Placental epithelial cell (primary cell): ENCODE measurements at places on chromosomes 6 and 20. TPM values are rescaled to one million over a fixed set of nuclear protein-coding genes. Genes with fewer than 3 reads are reported as not detected.

STX11 gene
- total RNA-seq = 0.65 and 0.79 TPM in 2 replicates

ZNF311 gene
- total RNA-seq = 1.6 and 2.4 TPM in 2 replicates

RPL7L1 gene
- total RNA-seq = 83.6 and 87.5 TPM in 2 replicates

HUS1B gene
- total RNA-seq = 0.22 and 1.2 TPM in 2 replicates

GTSF1L gene
- total RNA-seq = not detected in 2 replicates

LINC00237 gene
- not detected in 2 replicates for total RNA-seq

TDRD6 gene
- total RNA-seq = under 0.01 TPM in 2 replicates

LGSN gene
- not detected in 2 replicates for total RNA-seq

BICRAL gene
- total RNA-seq = 6.1 and 7.5 TPM in 2 replicates

SLC17A3 gene
- not detected in 2 replicates for total RNA-seq

GPX5 gene
- total RNA-seq = not detected in 2 replicates

SLC13A3 gene
- total RNA-seq = 3.9 and 6.3 TPM in 2 replicates

RBPJL gene
- not detected in 2 replicates for total RNA-seq

GMPR gene
- 3.7 and 5.1 TPM in 2 replicates for total RNA-seq

GPR6 gene
- total RNA-seq = not detected in 2 replicates

VGLL2 gene
- not detected in 2 replicates for total RNA-seq

CDS2 gene
- 13.0 and 38.0 TPM in 2 replicates for total RNA-seq

TNFAIP3 gene
- 4.3 and 6.3 TPM in 2 replicates for total RNA-seq

RAMACL gene
- 1.6 and 2.4 TPM in 2 replicates for total RNA-seq

PRPH2 gene
- 0.79 and 0.98 TPM in 2 replicates for total RNA-seq

OR2J2 gene
- total RNA-seq = not detected in 2 replicates

CPXM1 gene
- total RNA-seq = under 0.01 TPM in 1 of 2 replicates, not detected in the other

HLA-DPA1 gene
- 9.0 and 14.9 TPM in 2 replicates for total RNA-seq

SLC2A4RG gene
- total RNA-seq = 41.2 and 56.8 TPM in 2 replicates

RGS17 gene
- under 0.01 TPM in 1 of 2 replicates, not detected in the other for total RNA-seq

DPPA5 gene
- not detected in 2 replicates for total RNA-seq

SNAP25 gene
- not detected in 2 replicates for total RNA-seq

BEND6 gene
- total RNA-seq = 12.6 and 20.6 TPM in 2 replicates

SEL1L2 gene
- not detected in 2 replicates for total RNA-seq

LTB gene
- not detected in 2 replicates for total RNA-seq

SUMO4 gene
- 2.7 and 4.7 TPM in 2 replicates for total RNA-seq

PI3 gene
- not detected in 2 replicates for total RNA-seq

LY6G6C gene
- 0.39 and 3.5 TPM in 2 replicates for total RNA-seq

PRR18 gene
- not detected in 2 replicates for total RNA-seq

PRKN gene
- 0.22 and 2.7 TPM in 2 replicates for total RNA-seq

DDX27 gene
- 36.5 and 44.0 TPM in 2 replicates for total RNA-seq

SSTR4 gene
- 0.43 and 3.5 TPM in 2 replicates for total RNA-seq

APOBEC2 gene
- total RNA-seq = not detected in 2 replicates

DEFB123 gene
- not detected in 2 replicates for total RNA-seq

CST2 gene
- not detected in 2 replicates for total RNA-seq

ENPP4 gene
- under 0.01 and 0.11 TPM in 2 replicates for total RNA-seq

ZSCAN31 gene
- 2.0 and 2.3 TPM in 2 replicates for total RNA-seq

B4GALT5 gene
- total RNA-seq = 16.6 and 18.1 TPM in 2 replicates

HLA-DOB gene
- 1.2 and 3.0 TPM in 2 replicates for total RNA-seq

ARG1 gene
- not detected in 2 replicates for total RNA-seq

GNMT gene
- 0.43 TPM in 1 of 2 replicates, not detected in the other for total RNA-seq

PAK5 gene
- not detected in 2 replicates for total RNA-seq

RAET1G gene
- 0.43 and 0.79 TPM in 2 replicates for total RNA-seq

SLC22A1 gene
- 0.65 and 2.0 TPM in 2 replicates for total RNA-seq

PLCB1 gene
- 0.98 and 1.6 TPM in 2 replicates for total RNA-seq

IRAK1BP1 gene
- total RNA-seq = 3.9 and 5.9 TPM in 2 replicates

SERINC1 gene
- 154 and 185 TPM in 2 replicates for total RNA-seq

SUPT3H gene
- 19.4 and 28.3 TPM in 2 replicates for total RNA-seq
